ENCODE measurements at places on chromosomes 12 and 14. TPM values are rescaled to one million over a fixed set of nuclear protein-coding genes. Genes with fewer than 3 reads are reported as not detected.

The RNASE3 gene
- total RNA-seq = not detected

The GPR68 gene
- 0.60 TPM for total RNA-seq

The FOXM1 gene
- 0.62 TPM for total RNA-seq

The DCTN2 gene
- total RNA-seq = 69.0 TPM

The TAMALIN gene
- total RNA-seq = 35.7 TPM

The BCL11B gene
- 209 TPM for total RNA-seq

The TRHDE gene
- not detected for total RNA-seq

The NFYB gene
- total RNA-seq = 22.7 TPM

The SLC10A1 gene
- total RNA-seq = not detected
